ENCODE measurements at places on chromosomes 2 and 18.

GRCh38 chr2:236856848-236857235, 228.8 kb upstream of the COPS8 start:
- no peaks in the 10 kb centered on the region for H3K27me3 ChIP-seq
- no peak overlapping the region for H3K4me3 ChIP-seq
- DNase-seq: no peak
- no peaks in the 10 kb centered on the region for H3K36me3 ChIP-seq
- no peaks in the 10 kb centered on the region for H3K4me1 ChIP-seq

GRCh38 chr2:134954065-134954464, 35.4 kb downstream of the CCNT2 start:
- no peaks in the 10 kb centered on the region for H3K27me3 ChIP-seq
- H3K4me1 ChIP-seq: no peaks in the 10 kb centered on the region
- no peak for DNase-seq
- H3K27ac ChIP-seq: no peak overlapping the region

- no peaks in the 10 kb centered on the region for H3K27me3 ChIP-seq
- DNase-seq: no peak
- H3K27ac ChIP-seq: no peak overlapping the region
- H3K36me3 ChIP-seq: no peaks in the 10 kb centered on the region
- no peak overlapping the region for H3K4me3 ChIP-seq
Measured at GRCh38 chr2:194271293-194271961, 1385.6 kb upstream of the SLC39A10 start.

DNA sequence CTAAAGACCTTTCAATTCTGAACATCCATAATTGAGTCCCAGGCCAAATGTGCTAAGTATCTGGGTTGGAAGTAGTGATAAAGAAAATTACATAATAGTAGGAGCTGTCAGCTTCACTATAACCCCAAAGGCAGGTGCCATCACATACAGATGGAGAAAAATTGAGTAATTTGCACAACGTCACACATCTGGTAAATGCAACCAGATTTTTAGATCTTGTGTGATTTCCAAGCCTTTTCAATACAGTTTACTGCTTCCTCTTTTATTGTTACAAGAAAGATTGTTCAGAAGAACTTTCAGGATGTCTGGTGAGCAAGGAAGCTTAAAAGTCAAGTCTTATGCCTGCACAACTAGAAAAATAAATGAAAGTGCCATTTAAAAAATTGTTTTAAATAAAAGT, 62.3 kb downstream of the UBE2E3 start:
- no peaks in the 10 kb centered on the region for H3K36me3 ChIP-seq
- DNase-seq: no peak

- DNase-seq: no peak
- no peak overlapping the region for H3K27ac ChIP-seq
- H3K27me3 ChIP-seq: no peaks in the 10 kb centered on the region
- no peak overlapping the region for H3K4me3 ChIP-seq
Measured at GRCh38 chr18:55245211-55245614, 286.0 kb upstream of the CCDC68 start.

All from Panc1 (cell line).